Activated CD4-positive, alpha-beta T cell treated with anti-CD3 and anti-CD28 coated beads, Interleukin-2, amount 50 U/mL, for 24 hours (primary cell): ENCODE measurements at places on chromosomes 2 and 18.
A peak's percentile ranks its signal among the peaks of the same experiment; 100 is the strongest.

- no peak for DNase-seq
These were observed 62.8 kb downstream of the DTNA start for GRCh38 chr18:34772887-34773286.

GRCh38 chr2:37367984-37368383 lies 23.6 kb downstream of the QPCT start:
- peak; percentile 35 for DNase-seq

DNA sequence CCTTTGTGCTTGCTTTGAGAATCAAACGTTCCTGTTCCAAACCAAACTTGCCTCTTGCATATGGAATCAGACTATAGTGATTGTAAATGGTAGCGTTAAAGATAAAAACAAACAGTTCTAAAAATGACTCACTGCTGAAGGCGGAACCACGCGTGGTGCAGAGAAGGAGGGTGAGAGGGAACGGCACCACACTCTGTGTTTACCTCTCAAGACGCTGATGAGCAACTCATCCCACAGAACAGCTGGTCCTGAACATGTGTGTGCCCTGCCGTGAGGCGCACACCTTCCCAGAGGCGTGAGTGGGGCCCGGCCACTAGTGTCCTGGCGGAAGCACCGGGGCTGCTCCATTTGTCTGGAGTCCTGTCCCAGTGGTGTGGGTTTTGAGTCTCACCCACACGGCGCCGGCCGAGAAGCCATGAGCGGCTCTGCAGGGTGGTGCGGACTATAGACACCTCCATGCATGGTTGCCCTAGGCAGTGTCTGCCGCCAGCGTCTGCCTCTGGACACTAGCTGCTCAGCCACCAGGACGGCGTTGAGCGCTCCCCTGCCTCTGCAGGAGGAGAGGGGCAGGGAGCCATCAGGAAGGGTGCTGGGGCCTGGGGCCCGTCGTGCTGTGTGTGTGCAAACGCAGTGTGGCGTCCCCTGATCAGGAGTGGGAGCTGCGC lies 52.1 kb downstream of the NFATC1 start:
- no peak for DNase-seq

DNA sequence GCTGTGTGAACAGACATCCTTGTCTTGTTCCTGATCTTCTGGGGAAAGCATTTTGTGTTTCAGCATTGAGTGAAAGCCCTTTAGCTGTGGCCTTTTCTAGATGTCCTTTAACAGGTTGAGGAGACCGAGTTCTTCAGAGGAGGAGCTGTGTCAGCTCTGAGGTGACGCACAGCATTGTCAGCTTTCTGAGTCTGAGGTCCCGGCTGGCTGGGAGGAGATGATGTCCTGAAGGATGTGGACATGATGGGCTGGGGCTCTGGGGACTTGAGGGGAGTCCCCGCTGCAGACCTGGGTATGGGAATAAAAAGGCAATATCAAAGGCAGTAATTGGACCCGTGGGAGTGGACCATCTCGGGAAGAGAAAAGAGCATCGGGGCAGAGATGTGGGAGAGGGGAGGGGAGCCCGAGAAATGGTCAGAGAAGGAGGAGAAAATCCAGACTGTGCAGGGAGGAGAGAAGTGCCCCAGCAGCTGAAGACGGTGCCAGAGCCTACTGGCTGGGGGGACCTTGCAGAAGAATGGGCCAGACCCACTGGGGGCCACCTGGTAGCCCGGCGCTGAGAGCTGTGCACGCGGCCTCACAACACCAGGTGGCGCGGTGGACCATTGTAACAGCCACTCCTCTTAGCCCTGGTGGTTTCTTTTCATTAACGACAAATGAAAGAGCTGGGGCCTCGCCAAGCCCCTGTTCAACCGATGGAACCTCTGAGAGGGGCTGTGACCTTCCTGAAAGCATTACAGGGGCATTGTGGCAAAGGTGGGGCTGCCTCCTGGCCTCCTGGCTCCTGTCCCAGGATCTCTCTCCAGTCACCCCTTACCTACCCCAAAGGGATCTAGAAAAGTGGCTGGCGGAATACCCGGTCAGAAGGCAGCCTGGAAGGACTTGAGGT lies 61.6 kb downstream of the ST3GAL5 start:
- DNase-seq: peak; percentile 70

DNA sequence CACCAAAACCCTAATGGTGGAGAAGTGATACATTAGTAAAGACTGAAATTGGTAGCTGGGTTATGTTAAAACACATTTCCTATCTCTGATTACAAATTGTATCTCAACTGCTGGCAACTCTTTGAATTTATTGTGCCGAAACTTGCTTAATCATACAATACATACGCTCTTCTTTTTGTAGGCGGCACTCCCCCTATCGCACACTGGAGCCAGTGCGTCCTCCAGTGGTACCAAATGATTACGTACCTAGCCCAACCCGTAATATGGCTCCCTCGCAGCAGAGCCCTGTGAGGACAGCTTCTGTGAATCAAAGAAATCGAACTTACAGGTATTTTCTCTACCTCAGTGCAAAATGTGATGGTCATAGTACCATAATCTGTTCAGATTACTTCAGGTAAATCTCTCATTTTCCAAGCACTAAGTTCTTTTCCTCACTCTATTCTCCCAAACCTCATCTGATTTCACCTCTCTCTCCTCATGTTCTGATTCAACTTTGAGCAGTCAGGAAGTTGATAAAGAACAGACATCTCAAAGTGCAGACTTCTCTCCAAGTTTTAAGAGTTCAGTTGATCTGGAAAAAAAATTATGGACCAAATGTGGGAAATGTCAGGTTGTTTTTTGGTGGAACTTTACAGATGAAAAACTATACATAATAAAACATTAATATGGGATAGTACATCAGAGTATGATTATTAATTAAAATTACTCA lies 66.5 kb downstream of the ABI2 start:
- no peak for DNase-seq

DNA sequence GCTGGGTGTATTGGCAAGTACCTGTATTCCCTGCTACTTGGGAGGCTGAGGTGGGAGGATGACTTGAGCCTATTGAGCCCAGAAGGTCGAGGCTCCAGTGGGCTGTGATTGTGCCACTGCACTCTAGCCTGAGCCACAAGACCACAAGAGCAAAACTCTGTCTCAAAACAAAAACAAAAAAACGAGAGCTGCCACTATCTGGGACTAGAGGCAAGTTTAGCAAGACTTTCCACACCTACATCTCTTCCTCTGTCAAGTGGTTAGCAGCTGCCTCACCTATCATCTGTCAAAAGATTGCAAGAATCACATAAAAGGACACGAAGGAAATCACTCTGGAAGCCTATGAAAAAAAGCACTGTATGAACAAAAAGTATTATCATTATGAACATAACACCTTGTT lies 55.2 kb upstream of the RIOK3 start:
- DNase-seq: no peak

- DNase-seq: no peak
These were observed 172.9 kb upstream of the SETBP1 start for GRCh38 chr18:44507729-44508325.

DNA sequence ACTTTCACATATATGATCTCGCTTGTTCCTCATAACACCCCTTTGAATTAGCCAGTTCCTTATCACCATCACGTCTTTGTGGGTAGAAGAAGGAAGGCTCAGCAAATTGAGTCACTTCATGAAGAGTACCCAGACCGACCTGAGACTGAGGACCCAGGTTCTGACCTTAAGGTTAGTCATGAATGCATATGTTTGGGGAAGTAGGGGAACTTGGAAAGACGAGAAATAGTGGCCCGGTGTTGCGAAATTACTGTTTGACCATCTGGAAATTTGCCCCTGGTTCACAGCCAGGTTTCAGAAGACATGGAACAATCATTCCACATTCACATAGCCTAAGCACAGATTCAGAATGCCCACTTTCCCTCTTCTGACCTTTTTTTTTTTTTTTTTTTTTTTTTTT lies 59.8 kb downstream of the MEIS1 start:
- no peak for DNase-seq

GRCh38 chr18:46770708-46771107 lies 13.9 kb upstream of the ST8SIA5 start:
- no peak for DNase-seq

GRCh38 chr2:134141598-134142340 lies 112.1 kb upstream of the MGAT5 start:
- DNase-seq: no peak

DNA sequence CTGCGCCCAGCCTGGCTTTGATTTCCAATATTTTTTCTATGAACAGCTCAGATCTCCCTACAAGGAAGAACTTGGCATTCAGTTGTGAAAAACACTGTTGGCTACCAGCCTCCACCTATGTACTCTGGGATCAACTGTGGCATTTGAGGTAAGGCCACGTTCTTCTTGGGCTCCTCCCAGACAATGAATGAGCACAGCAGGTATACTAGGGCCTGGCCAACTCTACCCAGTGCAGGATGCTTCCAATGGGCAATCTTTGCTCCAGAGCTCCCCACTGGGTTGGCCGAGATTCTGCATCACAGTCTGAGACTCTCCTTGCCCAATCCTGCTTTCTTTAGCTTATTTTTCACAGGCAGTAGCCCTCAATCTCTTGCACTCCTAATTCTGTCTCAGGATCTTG lies 75.9 kb downstream of the TMEM131 start:
- DNase-seq: no peak

- no peak for DNase-seq
These were observed 17.0 kb upstream of the FOXI3 start for GRCh38 chr2:88469202-88470114.

- DNase-seq: no peak
These were observed 220.4 kb upstream of the MEX3C start for GRCh38 chr18:51417643-51418483.

- DNase-seq: no peak
These were observed 246.5 kb downstream of the MYCN start for GRCh38 chr2:16186661-16187481.

GRCh38 chr2:33372940-33373553 lies 103.4 kb upstream of the RASGRP3 start:
- DNase-seq: peak; percentile 19

DNA sequence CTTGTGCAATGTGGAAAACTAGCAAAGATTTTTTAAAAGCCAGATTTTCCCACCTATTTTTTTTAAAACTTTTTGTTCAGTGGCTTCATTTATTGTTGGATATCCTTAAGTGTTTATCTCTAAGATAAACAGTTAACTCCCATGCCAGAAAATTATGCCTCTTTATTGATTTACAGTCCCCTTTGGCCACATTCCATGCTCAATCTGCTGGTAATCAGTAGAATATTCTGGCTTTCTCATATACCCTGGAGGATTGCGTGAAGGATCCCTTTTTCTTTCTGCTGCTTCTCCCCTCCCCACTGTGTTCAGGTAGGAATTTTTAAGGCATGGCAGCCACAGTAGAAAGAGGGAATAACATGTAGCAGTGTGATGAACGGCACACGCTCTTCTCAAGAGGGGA lies 2.6 kb downstream of the GRHL1 start:
- no peak for DNase-seq

GRCh38 chr2:26284132-26284531 lies 39.4 kb downstream of the HADHB start:
- no peak for DNase-seq

DNA sequence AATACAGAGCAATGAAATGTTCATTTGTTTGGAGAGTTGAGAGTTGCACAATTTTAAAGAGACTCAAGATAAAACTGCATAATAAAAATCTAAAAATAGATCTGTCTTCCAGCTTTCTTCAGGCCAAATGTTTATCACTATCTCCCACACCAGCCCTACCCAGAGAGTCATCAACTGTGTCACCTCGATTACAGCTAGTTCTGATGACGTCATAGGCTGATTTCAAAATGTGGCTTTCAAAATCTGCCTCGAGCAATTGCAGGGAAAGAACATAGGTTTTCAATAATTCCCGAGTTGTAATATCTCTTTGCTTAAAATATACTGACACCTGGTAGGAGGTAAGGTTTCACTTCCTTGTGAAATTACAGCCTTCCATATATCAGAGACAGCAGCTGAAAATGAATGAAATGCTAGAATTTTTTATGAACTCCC lies 677.6 kb upstream of the ID2 start:
- DNase-seq: no peak

DNA sequence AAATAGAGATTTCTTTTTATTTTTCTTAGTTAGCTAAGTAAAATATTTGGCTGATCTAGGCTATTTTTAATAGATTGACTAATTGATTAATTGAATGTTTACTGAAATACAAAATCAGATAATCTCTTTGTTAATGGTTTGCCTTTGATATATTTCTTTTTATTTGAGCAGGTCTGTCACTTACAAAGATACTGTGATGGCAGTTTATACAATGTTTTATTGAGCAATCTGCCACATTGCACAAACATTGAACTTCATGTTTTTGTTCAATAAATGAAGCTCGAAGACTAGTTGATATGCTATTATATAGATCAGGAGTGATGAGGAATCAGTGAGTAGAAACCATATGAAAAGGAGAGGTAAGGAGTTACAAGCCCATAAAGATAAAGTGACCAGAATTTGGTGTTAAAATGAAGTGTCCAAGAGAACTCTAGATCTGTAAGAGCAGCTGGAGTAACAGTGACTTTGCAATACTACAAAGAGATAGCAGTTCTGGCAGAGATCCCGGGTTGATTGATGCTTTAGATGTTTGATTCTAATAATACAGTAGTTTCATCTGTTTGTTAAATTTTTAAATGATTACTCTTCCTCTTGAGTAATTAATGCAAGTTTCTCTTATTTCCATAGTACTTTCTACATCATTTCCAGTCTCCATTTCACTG lies 574.2 kb downstream of the CCDC85A start:
- no peak for DNase-seq

DNA sequence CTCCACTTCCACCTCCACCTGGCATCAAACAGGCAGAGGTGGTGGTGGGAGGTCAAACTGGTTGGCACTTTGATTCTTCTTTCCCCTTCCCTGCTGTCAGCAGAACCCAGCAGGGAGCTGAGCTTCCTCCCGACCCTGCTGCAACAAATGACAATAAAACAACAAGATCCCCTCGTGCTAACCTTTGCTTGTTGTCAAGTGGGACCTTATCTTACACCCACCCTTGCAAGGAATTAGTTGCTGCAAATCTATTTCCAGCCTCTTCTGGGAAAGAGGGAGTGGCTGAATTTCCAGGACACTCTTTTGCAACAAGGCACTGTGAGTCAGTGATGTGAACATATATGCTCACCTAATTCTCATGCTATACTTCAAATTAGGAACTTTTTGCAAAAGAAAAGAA lies 655.1 kb downstream of the DSC3 start:
- DNase-seq: no peak

- DNase-seq: no peak
These were observed 454.6 kb downstream of the TSN start for GRCh38 chr2:122210065-122210464.

DNA sequence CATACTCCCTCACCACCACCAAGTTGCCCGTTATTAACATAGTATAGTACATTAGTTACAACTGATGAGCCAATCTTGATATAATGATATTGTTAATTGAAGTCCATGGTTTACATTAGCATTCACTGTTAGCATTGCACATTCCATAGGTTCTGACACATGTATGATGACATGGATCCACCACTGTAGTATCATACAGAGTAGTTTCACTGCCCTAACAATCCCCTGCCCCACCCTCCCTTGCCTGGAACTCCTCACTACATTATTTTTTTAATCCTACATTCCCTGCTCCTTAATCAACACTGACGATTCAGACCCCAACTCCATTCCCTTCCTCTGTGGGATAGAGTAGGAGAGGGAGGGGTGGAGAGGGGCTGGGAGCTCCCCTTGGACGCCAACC lies 20.2 kb upstream of the ST3GAL5 start:
- no peak for DNase-seq
